ENCODE measurements at places on chromosomes 7 and 10.

- DNase-seq = no peak
Measured at GRCh38 chr10:29397221-29397620, 108.4 kb downstream of the LYZL1 start.

DNA sequence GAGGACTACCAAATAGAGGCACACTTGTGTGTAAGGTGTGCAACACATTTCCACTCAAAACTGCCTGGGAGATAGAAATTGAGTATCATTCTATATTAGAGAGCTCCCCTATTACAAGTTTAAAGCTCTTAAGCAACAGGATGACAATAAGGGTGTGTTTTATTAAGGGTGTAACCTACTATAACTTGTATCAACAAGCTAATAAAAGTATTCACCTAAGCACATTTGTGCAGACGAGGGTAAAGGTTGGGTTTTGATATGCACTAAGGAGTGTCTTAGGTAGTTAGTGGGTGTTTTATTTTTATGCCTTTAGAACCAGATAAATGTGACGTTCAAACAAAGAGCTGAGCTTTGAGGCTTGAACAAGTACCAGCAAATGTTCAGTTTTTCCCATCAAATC is 2.8 kb upstream of the FAM53B start:
- no peak for DNase-seq

GRCh38 chr10:77291596-77292505 is 345.8 kb downstream of the KCNMA1 start:
- DNase-seq = no peak

GRCh38 chr10:116251602-116252395 is 21.2 kb downstream of the GFRA1 start:
- no peak for DNase-seq

DNA sequence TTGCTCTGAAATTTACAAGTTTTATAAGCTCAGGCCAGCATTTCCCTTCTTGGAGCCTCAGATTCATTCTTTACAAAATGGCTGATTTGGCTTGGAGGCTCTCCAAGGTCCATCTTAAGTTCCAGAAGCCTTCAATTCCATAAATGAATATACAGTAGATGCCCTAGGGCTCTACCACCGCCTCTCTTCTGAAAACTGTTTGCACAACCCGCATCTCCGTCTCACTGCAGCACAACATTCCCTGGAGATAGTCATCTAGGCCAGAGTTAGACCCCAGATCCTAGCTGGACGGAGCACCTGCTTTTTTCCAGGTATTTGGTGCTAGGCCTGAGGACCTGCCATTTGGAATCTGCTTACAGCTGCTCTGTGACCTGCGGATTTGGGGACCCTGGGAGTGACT is 50.5 kb upstream of the NRP1 start:
- no peak for DNase-seq

GRCh38 chr7:55275291-55276200 is 89.6 kb upstream of the LANCL2 start:
- DNase-seq = no peak

- no peak for DNase-seq
Measured at GRCh38 chr10:12051241-12051640, 8.6 kb upstream of the UPF2 start.

GRCh38 chr10:70564901-70565351 is 37.6 kb downstream of the PRF1 start:
- DNase-seq = no peak

- DNase-seq = no peak
Measured at GRCh38 chr10:128027306-128027705, 98.9 kb downstream of the MKI67 start.

DNA sequence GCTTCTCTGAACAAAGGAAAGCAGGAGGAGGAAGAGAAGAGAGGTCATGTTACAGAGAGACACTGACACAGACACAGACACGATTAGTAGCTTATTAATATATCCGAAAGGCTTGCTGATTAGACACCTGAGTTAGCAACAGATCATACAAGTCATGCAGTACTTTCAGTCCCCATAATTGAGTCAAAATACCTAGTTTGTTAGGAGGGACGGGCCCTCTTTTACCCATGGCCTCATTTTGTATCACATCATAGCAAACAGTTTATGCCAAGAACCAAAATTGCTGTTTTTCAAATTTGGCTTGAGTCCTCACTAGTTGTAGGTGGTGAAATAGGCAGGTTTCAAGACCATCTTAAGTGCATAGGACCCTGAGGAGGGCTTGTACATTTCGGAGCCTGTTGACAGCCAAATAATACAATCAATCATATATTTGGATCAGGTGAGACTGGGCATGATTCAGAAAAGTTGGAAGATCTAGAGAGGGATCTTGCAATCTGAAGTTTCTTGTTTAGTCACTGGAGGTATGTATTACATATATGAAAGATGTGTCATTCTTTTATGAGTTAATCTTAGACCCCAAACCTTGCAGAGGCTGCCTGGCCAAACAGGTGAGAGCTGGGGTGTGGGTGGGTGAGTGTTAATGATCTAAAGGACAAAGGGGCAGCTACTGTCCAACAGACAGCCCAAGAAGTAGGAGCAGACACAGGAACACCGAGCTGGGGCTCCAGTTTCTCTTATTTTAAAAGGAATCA is 65.4 kb downstream of the PRPF18 start:
- no peak for DNase-seq

- DNase-seq = no peak
Measured at GRCh38 chr7:131329176-131329570, 1.5 kb downstream of the MKLN1 start.

DNA sequence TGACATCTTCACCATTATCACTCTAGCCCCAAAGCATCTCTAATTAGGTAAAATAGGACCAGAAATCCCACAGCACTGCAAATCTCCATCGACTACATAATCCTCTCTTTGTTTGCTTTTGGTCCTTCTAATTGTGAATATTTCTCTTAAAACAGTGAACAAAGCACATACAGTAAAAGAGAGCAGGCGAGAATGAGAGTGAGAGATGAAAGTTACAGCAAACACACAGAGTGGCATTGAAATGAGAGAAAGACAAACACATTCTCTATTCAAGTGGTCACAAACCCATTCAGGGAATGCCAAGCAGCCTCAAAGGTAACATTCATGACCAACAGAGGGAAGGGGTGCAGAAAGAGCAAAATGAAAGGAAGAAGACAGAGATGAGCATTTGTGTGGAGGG is 109.8 kb upstream of the PTN start:
- DNase-seq = no peak

All from stimulated activated CD8-positive, alpha-beta memory T cell treated with anti-CD3 and anti-CD28 coated beads, Interleukin-4, amount 100 ng/mL, for 4 hours (primary cell).